Activated CD4-positive, alpha-beta memory T cell treated with anti-CD3 and anti-CD28 coated beads for 36 hours (primary cell): ENCODE measurements at places on chromosomes 11 and 22. TPM values are rescaled to one million over a fixed set of nuclear protein-coding genes. Genes with fewer than 3 reads are reported as not detected.

GRCh38 chr22:42289671-42290541 is 19.5 kb upstream of the TCF20 start:
- no peaks in the 10 kb centered on the region for H3K36me3 ChIP-seq
- H3K4me1 ChIP-seq, result peaks cover 32% of the 10 kb centered on the region
- H3K27me3 ChIP-seq, result no peaks in the 10 kb centered on the region
- H3K27ac ChIP-seq, result no peak overlapping the region

GRCh38 chr11:58658623-58659022 is 36.2 kb downstream of the CNTF start:
- no peak overlapping the region for H3K27ac ChIP-seq
- no peak overlapping the region for H3K4me3 ChIP-seq
- no peak for DNase-seq
- peaks cover 18% of the 10 kb centered on the region for H3K4me1 ChIP-seq
- H3K36me3 ChIP-seq, result no peaks in the 10 kb centered on the region
- H3K27me3 ChIP-seq, result peaks cover 7% of the 10 kb centered on the region

DNA sequence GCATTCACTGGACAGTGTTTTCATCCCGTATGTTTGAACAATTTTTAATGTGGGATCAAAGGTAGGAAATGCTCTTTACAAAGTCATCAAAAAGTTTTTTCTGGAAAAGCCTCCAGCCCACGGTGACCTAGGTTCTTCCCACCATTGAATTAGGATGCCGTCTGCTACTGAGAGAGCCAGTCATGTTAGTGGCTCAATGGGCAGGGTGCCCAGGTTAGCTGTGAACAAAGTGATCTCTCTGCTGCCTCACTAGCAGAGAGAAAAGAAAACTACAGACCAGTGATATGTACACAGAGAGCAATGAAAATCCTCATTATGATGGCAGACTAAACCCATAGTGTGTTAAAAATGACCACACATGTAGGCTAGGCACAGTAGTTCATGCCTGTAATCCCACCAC is 32.4 kb downstream of the KCNQ1 start:
- H3K36me3 ChIP-seq, result peaks cover 29% of the 10 kb centered on the region
- no peak overlapping the region for H3K4me3 ChIP-seq
- no peaks in the 10 kb centered on the region for H3K27me3 ChIP-seq
- no peak for DNase-seq

DNA sequence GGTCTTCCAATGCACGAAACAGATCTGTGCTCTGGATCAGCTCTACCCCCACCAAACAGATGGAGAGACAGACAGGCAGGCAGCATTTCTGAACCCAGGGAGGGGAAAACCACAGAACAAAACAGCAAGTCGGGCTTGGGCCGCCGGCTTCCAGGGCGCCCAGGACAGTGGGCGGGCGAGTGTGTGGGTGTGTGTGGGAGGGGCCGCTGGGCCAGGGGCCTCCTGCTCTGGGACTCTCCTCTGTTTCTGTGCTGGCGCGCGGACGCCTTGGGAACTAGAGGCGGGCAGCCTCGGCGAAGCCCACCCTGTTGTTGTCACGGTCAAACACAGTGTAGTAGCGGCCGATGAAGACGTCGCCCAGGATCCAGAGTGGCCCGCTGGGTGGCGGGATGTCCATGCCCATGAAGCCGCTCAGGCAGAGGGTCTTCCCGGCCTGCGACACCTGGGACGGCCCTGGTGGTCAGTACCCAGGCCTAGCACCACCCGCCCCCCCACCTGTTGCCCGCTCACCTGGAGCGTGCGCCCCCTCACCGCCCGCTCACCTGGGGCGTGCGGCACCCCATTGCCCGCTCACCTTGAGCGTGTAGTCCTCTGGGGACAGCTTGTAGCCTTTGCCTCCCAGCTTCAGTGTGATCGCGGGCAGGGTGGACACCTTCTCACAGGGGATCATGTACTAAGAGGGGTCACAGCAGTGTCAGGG is 3.0 kb upstream of the IFITM10 start:
- H3K4me3 ChIP-seq, result no peak overlapping the region
- H3K27ac ChIP-seq, result no peak overlapping the region
- peaks cover 12% of the 10 kb centered on the region for H3K27me3 ChIP-seq
- peaks cover 41% of the 10 kb centered on the region for H3K4me1 ChIP-seq

DNA sequence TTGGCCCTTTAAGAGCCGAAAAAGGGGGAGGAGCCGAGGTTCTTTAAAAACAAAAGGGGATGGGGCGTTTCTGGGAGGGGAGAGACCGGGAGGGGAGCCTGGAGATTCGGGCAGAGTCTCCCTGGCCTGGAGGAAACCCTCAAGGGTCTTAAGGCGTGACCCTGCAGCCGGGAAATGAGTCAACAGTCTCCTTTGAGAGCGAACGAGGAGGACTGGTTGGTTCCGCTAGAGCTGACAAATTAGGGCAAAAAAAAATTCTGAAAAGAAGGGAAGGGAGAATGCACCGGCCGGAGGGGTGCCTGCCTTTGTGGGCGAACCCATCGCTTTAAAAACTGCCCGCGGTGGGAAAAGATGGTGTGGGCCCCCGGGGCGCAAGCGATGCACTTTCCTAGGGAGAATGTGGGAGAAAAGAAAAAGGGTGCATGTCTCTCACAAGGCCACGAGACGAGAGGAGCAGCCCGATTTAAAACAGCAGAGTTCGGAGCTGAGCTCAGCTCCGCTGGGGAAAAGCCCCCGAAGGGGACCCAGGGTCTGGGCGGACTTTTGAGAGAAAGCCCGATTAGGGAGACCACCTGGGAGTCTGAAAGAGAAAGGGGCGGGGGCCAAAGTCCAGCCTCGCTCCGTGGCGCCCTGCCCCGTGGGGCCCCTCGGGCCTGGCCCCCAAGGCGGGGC is 874 bp downstream of the ZFTA start:
- H3K4me3 ChIP-seq, result peak overlapping the region; percentile 80
- H3K36me3 ChIP-seq, result no peaks in the 10 kb centered on the region
- peak; percentile 45 for DNase-seq
- H3K27me3 ChIP-seq, result peaks cover 10% of the 10 kb centered on the region
- peaks cover 6% of the 10 kb centered on the region for H3K4me1 ChIP-seq

GRCh38 chr22:39184586-39185577 is 32.4 kb upstream of the CBX7 start:
- H3K27me3 ChIP-seq, result no peaks in the 10 kb centered on the region
- H3K27ac ChIP-seq, result no peak overlapping the region
- DNase-seq, result no peak
- no peaks in the 10 kb centered on the region for H3K36me3 ChIP-seq
- H3K4me3 ChIP-seq, result no peak overlapping the region

DNA sequence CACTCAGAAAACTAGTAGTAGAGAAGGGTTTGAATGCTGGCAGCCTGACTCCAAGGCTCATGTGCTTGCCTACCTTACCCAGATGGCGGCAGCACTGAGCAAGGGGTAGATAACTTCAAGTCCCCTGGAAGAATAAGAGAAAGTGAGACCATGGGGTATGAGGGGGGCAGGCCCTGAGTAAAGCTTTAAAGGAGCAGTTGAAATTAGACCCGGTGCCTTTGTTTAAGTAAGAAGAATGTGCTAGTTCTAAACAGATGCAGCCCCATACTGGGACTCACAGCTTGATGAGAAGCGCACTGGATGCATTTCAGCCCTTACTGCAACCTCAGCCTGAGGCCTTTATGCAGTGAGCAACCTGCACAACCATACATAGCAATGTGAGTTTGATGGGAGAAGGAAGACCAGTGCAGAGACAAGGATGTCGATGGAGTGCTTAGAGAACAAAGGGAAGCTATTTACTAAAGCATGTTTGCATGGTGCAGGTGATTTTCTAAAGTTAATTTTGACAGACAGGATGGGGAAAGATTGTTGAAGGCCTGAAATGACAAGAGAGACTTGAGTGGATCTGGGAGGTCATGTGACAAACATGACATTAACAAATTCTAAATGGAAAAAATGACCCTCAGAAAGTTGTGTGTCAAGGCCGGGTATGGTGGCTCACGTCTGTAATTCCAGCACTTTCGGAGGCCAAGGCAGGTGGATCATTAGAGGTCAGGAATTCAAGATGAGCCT is 27.1 kb upstream of the TMA7B start:
- H3K4me1 ChIP-seq, result peaks cover 58% of the 10 kb centered on the region
- H3K4me3 ChIP-seq, result peak overlapping the region; percentile 74
- H3K36me3 ChIP-seq, result no peaks in the 10 kb centered on the region
- H3K27me3 ChIP-seq, result no peaks in the 10 kb centered on the region

GRCh38 chr11:1701091-1701807 is 4.3 kb downstream of the KRTAP5-6 start:
- peaks cover 3% of the 10 kb centered on the region for H3K27me3 ChIP-seq
- DNase-seq, result peak; percentile 29
- no peak overlapping the region for H3K27ac ChIP-seq
- no peak overlapping the region for H3K4me3 ChIP-seq

- no peak for DNase-seq
- no peaks in the 10 kb centered on the region for H3K36me3 ChIP-seq
- H3K27ac ChIP-seq, result no peak overlapping the region
These were observed 108.4 kb upstream of the IGLL5 start for GRCh38 chr22:22779213-22779612.

- no peaks in the 10 kb centered on the region for H3K27me3 ChIP-seq
- no peak for DNase-seq
- no peak overlapping the region for H3K27ac ChIP-seq
These were observed 70.0 kb upstream of the FAT3 start for GRCh38 chr11:92154611-92155010.

DNA sequence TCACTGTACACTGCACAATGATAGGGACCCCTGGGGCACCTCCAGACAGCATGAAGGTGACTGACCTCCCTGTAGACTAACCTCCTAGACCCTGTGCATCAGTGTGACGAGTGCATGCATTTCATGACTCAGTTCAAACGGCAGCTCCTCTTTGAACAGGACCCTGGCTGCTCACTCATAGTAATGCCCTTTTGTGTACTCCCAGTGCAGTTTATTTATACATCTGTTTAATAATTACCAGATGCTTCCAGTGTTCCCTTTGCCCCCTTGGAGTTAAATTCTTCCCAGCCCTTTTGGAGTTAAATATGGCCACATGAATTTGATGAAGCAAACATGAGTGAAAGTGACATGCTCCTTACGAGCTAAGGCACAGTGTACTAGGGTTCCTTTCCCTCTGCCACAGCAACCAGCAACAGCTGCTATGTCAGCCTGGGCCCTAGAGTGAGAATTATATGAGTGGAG is 72.4 kb downstream of the PANX1 start:
- no peak for DNase-seq
- no peak overlapping the region for H3K27ac ChIP-seq
- no peaks in the 10 kb centered on the region for H3K36me3 ChIP-seq
- H3K27me3 ChIP-seq, result peaks cover 3% of the 10 kb centered on the region

GRCh38 chr11:62431171-62431901 is 12.5 kb downstream of the SCGB1A1 start:
- no peak for DNase-seq
- H3K4me3 ChIP-seq, result no peak overlapping the region
- no peaks in the 10 kb centered on the region for H3K27me3 ChIP-seq
- peaks cover 31% of the 10 kb centered on the region for H3K4me1 ChIP-seq
- no peak overlapping the region for H3K27ac ChIP-seq

The GSC2 gene
- total RNA-seq, result not detected

The RBMXL2 gene
- not detected for total RNA-seq

The TRIM29 gene
- not detected for total RNA-seq

The OR2AG2 gene
- total RNA-seq, result not detected

The ENTHD1 gene
- 0.95 TPM for total RNA-seq

The ALX4 gene
- total RNA-seq, result not detected

The DERL3 gene
- 8.1 TPM for total RNA-seq

The SLC5A12 gene
- total RNA-seq, result not detected

The POU2AF3 gene
- not detected for total RNA-seq
